ENCODE measurements at places on chromosomes 3 and 15.
A peak's percentile ranks its signal among the peaks of the same experiment; 100 is the strongest.

- DNase-seq, result no peak
Measured at GRCh38 chr3:31622636-31623288, 90.0 kb downstream of the STT3B start.

DNA sequence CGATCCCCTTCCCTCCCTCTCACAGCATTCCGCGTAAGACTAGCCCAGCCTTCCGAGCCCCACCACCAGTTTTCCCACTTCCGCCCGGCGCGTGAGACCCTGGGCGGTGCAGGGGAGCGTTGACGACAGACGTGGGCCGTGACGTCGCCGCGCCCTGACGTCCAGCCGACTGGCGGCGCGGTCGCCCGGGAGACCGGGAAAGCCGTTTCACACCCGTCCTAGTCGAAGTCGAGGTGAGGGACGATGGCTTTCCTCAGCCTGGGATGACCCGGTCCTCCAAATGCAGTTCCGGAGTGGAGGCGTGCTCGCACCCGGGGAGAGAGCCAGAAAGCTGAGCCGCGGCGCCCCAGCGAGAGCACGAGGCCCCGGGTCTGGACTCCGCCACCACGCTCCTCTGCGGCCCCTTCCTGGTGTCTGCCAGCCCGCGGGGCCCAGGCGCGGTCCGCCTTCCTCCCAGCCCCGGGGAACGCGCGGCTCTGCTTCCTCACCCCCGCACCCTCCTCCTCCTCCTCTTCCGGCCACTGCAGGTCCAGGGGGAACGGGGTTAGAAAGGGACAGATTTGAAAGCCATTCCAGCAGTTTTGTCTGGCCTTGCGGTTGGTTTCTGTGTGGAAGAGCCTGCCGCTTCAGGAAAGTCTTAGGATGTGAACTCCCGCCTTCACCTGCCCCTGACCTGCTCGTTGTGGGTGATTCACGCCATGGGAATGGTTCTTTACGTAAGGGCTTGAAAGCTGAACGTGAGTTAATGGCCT, at the start of gene LEKR1:
TSS of gene LEKR1 (plus strand) at position 210 of the 752 bp plus-strand sequence. CDS start 2,977 bp downstream, outside the sequence.
- DNase-seq, result peak; percentile 78

DNA sequence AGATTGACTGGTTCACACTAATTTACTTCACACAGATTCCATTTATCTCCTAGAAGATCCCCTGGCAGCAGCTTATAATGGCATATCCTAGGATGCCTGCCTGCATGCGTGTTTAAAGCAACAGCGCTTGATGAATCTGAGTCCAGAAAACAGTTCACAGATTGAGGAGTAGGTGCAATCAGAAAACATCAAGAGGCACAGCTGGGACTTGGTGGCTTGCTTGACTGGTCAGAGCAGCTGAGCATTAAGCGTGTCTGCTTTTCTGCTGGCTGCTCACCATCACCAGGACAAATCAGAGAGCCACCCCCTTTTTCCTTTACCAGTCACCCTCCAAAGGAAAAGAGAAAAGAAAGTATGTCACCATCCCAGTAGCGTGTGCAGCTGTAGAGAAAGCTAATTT, 223.6 kb downstream of the WDR72 start:
- no peak for DNase-seq

GRCh38 chr3:189041482-189042090, 130.2 kb upstream of the TPRG1 start:
- DNase-seq, result no peak

DNA sequence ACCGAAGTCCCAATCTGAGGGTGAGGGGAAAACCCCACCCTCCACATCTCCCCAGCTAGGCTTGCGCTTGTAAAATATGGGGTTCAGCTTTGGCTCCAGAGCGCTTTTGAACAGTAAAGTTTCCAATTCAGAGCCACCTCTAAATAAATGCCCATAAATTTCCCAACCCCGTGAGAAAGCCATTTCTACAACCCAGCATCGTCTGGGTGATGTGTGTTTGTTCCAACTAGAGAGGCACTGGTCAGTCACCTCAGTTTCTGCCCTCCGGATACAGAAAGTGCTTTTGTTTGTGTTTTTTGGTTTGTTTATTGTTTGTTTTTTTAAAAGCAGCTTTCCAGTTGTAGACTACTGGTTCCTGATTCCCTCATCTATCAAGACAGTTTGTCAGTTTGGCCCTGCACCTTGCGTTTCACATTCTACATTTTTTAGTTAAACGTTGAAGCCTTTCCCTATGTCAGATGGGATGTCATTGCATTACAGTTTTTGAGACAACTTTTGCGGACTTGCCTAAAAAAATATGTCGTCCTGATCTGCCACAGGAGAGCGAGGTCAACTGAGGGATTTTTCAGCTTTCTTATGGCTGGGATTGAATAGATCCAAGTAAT, 15.0 kb upstream of the SOX2 start:
- DNase-seq, result no peak

DNA sequence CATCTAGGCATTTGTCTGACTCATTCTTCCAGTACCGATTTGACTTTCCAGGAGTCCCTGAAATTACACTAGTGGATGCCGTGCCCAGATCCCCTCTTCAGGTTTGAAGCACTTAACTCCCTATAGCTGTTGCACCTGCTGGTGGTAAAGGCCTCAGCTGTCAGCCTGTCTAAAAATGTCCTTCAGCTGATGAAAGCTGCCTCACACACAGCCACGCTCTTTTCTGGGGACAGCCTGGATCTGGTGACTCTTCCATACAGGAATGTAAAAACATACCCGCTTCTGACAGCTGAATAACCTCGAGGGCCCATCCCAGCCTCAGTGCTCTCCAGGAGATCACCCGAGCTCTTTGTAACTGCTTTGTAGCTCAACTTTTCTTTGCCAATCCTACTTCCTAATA, 534.1 kb upstream of the GRM7 start:
- no peak for DNase-seq

DNA sequence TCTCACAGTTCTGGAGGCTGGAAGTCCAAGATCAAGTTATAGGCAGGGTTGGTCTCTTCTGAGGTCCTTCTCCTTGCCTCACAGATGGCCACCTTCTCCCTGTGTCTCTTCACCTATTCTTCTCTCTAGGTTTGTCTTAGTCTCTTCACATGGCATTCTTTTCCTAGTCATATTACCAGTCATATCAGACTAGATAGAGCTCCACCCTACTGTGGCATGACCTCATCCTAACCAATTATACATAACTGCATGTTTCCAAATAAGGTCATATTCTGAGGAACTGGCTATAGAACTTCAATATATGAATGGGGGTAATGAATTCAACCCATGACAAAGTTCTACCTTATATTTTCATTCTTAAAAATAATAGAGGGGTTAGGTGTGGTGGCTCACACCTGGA, 196.4 kb upstream of the UBE3A start:
- DNase-seq, result no peak

DNA sequence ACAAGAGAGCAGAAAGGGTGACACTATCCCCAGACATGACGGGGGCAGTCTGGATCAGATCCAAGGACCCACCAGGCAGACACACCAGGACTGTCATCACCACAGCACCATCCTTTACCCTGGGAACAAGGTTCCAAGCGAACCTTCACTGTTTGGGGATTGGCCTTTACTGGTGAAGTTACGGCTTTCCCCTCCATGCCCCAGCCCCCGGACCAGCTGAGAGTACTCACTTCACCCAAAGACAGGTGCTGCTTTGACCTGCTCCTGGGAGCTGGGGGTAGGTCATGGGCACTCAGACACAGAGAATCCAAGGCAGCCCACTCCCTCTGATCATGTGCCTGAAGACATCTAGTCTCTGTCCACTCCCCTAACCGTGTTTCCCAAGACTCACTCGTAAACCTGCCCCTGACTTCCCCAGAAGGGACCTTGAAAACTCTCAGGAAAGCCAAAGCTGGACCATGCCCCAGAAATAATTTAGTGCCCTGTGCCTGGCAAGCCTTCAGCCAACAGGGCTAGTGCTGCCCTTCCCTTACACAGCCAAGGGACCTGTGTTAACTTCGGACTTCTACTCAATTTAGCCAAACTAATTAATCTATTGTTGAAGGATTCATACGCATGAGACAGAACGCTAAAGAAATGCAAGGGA, 2.8 kb downstream of the RRP9 start:
- no peak for DNase-seq

DNA sequence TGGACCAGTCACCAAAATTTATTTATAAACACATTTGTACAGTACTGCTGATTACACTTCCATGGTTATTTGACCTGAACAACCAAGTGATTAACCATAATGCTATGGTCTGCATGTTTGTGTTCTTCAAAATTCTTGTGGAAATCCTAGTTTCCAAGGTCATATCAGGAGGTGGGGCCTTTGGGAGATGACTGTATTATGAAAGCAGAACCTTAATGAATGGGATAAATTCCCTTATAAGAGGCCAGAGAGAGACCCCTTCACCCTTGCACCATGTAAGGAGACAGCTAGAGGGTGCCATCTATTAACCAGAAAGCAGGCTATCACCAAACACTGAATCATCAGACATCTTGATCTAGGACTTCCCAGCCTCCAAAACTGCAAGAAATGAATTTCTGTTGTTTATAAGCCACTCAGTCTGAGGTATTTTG, 1.9 kb downstream of the SCAPER start:
- no peak for DNase-seq

DNA sequence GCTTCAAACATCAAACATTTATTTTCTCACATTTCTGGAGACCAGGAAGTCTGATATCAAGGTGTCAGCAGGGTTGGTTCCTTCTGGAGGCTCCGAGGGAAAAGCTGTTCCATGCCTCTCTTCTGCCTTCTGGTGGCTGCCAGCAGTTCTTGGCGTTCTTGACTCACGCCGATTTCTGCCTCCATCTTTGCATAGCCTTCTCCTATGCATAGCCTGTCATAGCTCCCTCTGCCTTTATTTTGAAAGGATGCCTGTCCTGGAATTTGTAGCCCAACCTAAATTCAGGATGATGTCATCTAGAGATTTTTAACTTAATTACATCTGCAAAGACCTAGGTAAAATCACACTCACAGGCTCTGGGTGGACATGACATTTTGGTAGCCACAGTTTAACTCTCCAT, 70.4 kb downstream of the RGMA start:
- no peak for DNase-seq
